ENCODE measurements at places on chromosomes 6 and 20.

- no peak for DNase-seq
Observed at GRCh38 chr20:45649312-45649863, 18.3 kb upstream of the WFDC9 start.

GRCh38 chr20:15951658-15952057, 621.6 kb downstream of the KIF16B start:
- no peak for DNase-seq

DNA sequence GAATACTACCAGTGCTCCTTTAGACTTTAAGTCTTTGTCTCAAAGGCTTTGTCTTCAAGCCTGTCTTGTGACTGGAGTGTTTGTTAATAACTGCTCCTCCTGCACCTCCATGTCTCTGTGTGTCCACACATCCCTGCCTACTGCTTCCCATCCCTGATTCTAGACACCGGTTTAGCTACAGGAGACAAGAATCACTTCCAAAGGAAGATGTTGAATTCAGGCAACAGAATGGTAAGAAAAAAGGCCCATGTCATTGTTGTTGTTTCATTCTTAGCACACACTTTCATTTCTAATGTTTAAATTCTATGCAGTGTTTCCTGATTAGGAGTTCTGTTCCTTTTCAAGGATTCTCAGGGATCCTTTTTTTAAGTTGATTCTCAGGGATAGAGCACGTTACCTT, 293.6 kb upstream of the STXBP5 start:
- no peak for DNase-seq

- no peak for DNase-seq
Observed at GRCh38 chr20:8589956-8590355, 457.9 kb downstream of the PLCB1 start.

- no peak for DNase-seq
Observed at GRCh38 chr6:46411456-46412197, 79.6 kb downstream of the RCAN2 start.
